Skeletal muscle cell (primary cell): ENCODE measurements at places on chromosomes 7 and 10.

GRCh38 chr7:155660059-155660757 lies 15.7 kb downstream of the RBM33 start:
- no peak for DNase-seq

DNA sequence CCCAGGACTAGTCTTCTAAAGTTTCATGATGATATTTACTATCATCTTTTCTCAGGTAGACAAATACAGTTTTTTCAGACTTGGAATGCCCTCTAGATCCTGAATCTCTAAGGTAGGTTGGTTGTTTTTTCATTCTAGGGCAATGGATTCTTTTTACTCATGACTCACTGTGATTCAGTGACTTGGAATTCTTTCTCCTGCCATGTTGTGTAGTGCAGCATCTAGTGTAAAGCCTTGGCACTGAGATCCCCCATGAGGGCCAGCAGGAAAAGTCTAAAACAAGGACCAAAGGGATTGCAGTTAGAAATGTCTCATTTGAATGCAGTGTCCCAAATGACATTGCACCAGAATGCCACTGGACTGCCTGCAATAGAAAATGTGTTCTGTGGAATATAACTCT lies 430.4 kb downstream of the NEBL start:
- peak; percentile 39 for DNase-seq

GRCh38 chr10:8040651-8041050 lies 13.8 kb upstream of the GATA3 start:
- no peak for DNase-seq

GRCh38 chr7:85164376-85164775 lies 22.5 kb downstream of the SEMA3D start:
- DNase-seq = no peak

GRCh38 chr7:132004529-132004928 lies 448.1 kb upstream of the PODXL start:
- DNase-seq = no peak

DNA sequence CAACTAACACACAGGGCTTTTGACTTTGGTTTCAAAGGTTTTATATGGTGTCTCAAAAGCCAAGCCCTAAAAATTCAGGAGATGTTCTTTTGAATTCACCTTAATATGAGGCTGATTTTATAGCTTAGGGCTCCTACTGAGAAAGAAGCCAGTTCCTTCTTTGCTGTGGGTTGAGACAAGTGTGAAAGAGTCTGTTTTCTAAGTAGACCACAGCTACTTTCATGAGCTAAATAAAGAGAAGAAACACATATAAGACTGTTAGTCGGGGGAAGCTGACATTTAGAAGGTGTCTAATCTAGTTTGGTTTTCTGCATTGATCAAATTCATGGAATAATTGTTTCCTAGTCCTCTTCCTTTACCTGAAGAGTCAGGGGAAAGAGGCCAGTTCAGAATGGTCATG lies 332.1 kb upstream of the CELF2 start:
- no peak for DNase-seq
